ENCODE measurements at places on chromosomes 2 and 18. TPM values are rescaled to one million over a fixed set of nuclear protein-coding genes. Genes with fewer than 3 reads are reported as not detected.

DNA sequence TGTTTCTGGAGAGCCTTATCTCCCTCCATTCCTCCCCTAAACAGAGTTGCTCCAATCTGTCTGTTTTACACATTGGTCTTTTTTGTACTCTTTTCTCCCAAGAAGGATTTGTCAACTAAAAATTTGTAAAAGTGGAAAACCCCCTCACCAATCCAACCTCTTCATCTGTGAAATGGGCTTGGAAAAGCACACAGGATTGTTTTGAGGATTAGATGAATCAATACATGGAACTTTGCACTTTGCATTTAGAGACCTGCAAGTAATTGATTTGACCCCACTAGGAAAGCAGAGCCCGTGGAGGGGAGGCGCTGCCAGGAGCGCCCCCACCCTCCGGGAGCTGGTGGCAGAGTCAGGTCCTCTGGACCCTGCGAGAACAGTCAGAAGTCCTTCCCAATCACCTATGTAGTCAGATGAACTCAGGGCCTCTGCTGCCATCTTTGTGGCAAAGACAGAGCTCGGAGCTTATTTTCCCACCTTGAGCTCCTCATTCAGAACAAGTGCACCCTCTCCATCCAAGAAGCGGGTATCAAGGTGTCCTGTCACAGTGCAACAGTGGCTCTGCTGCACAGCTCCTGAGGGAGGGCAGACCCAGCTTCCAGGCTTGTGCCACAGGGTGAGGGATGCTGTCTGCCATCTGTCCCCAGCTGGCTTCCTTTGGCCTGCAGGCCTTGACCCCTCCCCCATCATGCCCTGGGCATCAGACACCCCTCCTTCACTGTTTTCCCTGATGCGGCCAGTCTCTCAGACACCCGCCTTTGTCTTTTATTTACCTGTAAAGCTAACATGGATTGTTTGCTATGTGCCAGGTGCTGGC, 1.7 kb upstream of the TMEM185B start:
- DNase-seq, result no peak

- DNase-seq, result no peak
These were observed 2.3 kb upstream of the CHN1 start for GRCh38 chr2:175007510-175007909.

- no peak for DNase-seq
These were observed 58.7 kb downstream of the ITGB6 start for GRCh38 chr2:160141419-160141818.

- peak; percentile 49 for DNase-seq
These were observed 104.3 kb downstream of the CSRNP3 start for GRCh38 chr2:165573534-165574461.

DNA sequence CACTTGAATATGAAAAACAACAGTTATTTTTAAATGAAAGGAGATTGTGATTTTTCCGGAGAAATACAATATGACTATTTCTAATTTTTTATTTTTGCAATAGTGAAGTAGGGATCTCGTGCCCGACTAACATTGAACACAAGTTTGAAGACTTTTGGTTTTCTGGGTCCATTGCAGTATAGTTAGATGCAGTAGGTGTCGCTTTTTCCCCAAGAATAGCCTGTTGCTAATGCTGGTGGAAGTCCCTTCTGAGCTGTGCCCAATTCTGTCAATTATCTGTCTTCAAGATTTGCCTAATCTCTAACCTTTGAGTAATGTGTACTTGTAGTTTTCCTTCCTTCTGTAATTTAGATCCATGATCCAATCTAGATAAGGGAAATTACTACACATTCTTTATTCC, 36.5 kb downstream of the SEMA4F start:
- DNase-seq, result no peak

DNA sequence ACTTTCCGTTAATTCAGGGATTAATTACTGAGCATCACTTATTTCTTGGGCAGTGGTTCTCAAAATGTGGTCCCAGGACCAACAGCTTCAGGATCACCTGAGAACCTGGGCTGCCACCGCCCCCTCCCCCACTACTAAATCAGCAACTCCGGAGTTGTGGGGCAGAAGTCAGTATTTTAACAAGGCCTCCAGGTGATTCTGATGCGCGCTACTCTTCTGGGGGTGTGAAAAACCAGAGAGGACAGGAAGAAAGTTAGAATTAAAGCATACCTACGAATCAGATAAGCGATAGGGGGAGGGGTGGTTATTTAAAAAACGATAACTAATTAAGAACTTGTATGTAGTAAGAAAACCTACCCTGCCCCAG, 319 bp downstream of the ZSCAN30 start:
- no peak for DNase-seq

DNA sequence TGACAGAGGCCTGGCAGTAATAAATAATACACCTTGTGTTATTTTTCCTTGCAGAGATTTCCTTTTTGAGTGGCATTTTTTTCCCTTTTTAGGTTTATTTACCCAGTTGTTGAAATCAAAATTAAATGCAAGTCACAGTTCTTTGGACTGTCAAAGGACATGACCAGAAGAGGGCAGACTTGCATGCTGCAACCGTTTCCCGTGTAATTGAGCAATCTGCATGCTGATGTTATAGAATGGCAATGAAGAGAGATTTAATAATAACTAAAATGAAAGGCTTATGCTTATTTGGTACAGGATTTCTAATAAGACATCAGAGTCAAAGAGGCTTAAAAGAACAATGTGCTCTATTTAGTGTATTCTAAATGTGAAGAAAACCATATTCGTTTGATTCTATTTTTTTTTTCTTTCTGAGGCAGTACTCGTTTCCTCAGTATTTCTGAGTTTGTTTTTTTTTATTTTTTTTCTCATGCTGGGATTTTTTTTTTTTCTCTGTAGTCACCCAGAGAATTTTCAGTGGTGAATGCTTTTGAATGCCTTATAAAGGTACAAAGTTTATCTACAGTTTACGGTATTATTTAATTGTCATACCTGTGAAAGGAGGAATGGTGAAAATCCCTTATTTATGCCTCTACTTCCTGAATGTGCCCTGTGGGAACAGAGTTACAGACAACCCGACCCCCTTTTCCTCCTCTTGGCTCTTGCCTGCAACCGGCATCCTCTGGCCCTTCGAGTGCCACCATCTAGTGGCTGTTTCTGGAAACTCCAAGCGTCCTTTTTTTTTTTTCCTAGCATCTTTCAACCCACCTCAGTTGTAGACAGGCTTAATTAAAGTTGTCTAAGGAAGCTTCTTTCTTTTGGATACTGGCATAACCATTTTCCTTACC, 368.5 kb downstream of the LRRTM1 start:
- no peak for DNase-seq

DNA sequence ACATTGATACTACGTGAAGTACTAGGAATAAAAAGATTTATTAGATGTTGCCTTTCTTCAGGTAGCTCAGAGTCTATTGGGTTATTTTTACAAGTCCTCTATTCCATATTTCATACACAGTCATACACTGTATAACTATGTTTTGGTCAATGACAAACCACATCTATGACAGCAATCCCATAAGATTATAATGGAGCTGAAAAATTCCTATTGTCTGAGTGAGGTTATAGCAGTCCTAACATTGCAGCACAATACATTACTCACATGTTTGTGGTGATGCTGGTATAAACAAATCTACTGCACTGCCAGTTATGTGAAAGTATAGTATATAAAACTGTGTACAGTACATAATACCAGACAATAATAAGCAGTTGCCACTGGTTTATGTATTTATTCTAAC, 595.1 kb downstream of the MBD2 start:
- no peak for DNase-seq

The REG3A gene
- total RNA-seq, result 737 TPM

The CAPN14 gene
- not detected for total RNA-seq

The DNAH7 gene
- 7.0 TPM for total RNA-seq

The PCGF1 gene
- 14.9 TPM for total RNA-seq

The UGP2 gene
- 53.2 TPM for total RNA-seq

Data from pancreas (tissue), 10 donors.